ENCODE measurements at places on chromosomes 7 and 10. TPM values are rescaled to one million over a fixed set of nuclear protein-coding genes. Genes with fewer than 3 reads are reported as not detected.

DNA sequence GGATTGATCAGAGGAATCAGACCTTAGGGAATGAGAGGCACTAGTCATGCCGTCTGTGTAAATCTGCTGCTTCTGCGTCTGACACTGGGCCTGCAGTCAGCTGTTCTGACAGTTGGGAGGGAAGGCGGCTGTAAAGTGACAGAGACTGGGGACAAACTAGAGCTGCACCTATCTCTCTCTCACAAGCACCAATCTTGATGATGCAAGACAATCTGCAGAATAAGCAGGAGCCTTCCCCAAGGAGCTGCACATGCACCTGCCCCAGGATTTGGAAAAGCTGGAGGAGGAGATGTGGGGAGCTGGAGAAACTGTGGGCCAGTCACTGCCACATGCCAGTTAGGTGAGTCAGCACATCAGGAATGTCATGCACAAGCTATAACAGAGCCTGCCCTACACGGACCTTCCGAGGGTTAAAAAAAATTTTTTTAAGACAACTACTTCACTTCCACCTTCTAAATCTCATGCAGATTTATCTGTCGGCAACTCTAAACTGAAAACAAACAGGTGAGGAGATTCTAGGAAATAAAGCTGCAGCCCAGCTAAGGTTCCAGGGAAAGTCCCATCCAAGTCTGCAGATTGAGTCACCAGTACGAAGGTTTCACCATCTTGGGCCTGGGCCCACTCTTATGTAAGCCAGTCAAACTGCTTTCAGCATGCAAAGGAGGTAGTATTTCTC lies 39.2 kb downstream of the ENO4 start:
- no peak for DNase-seq

DNA sequence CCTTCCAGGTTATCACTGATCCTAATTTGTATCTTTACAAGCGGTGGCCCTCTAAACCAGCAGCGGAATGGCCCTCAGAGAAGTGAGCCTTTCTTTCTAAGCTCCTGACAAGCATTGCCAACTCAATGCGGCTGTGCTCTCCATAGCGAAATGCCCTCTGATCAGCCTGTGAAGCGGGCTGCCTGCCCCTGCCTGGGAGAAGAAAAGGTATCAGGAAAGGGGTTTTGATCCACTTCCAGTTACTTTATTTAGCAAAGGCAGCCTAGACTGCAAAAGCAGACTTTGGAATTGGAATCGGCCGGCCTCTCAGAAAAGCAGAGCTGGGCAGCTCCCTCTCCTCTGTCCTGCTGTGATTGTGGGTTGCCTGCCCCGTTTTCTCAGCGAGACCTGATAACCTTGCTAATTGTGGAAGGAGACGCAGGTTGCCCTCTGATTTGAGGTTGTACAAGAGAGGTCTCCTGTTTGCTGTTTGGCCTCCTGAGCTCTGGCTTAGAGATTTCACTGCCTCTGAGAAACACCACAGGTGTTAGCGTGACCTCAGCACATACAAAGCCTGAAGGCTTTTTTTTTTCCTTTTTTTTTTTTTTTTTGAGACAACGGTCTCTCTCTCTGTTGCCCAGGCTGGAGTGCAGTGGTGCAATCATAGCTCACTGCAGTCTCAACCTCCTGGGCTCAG lies 53.9 kb upstream of the SH2B2 start:
- no peak for DNase-seq

PLXNA4 gene
- 0.76 TPM for total RNA-seq

DNA sequence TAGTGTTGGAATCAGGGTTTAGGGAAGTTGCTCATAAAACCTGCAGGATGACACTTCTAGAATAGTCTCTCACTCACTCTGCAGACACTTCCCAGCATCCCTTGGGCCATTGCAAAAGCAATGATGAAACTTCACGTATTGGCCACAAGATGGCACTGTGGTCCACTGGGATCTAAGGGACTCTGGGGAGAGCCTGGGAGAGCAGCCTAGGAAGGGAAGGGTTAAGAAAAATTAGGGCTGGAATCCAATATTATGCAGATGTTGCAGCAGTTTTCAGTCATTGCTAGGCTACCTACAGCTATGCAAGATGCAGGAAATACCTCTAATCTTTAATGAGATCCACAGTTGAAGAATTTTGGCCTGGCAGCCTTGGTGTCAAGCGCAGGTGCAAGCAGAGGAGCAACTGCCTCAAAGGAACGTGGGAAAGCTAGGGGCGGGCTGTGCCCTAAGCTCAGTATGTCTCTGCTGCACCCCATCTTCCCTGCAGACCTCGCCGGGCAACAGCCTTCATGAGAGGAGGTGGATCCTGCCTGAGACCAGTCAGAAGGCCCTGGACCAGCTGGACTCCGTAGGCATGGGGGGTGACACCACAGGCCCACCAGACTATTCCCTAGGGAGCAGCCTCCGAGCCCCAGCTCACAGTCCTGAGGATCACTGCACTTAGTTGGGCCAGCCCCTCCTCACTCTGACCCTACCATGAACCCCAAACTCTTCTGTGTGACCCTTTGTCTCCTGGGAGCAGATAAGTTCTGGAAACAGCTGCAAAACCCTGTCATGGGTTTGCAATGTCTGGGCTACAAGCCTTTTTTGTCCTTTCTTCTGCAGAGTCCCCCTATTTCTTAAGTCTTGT lies 127.9 kb upstream of the PRSS58 start:
- no peak for DNase-seq

LRRC17 gene
- total RNA-seq: 3.0 TPM

GRCh38 chr7:129640400-129640799 lies 28.9 kb downstream of the NRF1 start:
- DNase-seq: no peak

GNAT3 gene
- not detected for total RNA-seq

ARMC3 gene
- total RNA-seq: 0.99 TPM

- no peak for DNase-seq
These were observed 1067.6 kb upstream of the CELF2 start for GRCh38 chr10:9950070-9950469.

- no peak for DNase-seq
These were observed 195.4 kb downstream of the SKIDA1 start for GRCh38 chr10:21329995-21330627.

ITIH5 gene
- total RNA-seq: 7.6 TPM

GRCh38 chr10:6049031-6049400 lies 13.2 kb downstream of the IL2RA start:
- DNase-seq: no peak

OR2A12 gene
- total RNA-seq: not detected

DNA sequence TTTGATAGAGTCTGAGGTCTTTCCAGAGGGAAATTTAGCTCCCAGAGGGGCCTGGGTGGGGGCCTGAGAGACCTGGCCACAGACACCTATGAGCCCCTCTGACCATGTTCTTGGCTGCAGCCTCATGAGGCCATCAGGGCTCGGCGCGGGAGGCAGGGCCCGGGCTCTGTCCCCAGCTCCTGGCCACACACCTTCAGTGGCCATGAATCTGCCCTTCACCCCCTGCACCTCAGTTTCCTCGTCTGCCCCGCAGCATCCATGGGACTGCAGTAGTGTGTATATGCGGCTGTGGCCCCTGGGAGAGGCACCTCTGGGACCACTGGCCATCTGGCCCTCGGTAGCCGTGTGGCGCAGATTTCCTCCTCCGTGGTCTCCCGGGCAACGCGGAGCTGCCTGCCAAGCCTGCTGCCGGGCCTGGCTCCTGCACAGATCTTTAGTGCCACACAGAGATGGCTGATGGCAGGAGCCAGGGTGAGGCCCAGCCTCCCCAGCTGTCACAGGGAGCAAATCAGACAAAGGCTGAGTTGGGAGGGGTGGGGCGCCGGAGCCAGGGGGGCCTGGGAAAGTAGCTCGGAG lies 23.6 kb upstream of the ADCYAP1R1 start:
- no peak for DNase-seq

DNA sequence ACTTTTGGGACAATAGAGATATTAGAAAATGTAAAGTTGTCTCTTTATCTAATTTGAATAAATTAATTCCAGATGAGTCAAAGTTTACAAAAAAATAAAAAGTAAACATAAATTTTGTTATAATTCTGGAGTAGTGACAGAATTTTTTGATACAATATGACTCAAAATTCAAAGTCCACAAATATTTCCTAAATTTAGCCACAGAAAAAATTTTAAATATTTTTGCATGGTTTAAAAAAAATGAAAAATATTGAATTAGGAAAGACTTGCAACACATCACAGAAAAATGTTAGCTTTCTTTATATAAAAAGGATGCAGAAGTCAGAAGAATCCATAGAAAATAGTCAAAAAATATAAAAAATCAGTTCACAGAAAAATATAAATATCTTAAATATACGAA lies 117.7 kb downstream of the ARHGAP21 start:
- no peak for DNase-seq

DNA sequence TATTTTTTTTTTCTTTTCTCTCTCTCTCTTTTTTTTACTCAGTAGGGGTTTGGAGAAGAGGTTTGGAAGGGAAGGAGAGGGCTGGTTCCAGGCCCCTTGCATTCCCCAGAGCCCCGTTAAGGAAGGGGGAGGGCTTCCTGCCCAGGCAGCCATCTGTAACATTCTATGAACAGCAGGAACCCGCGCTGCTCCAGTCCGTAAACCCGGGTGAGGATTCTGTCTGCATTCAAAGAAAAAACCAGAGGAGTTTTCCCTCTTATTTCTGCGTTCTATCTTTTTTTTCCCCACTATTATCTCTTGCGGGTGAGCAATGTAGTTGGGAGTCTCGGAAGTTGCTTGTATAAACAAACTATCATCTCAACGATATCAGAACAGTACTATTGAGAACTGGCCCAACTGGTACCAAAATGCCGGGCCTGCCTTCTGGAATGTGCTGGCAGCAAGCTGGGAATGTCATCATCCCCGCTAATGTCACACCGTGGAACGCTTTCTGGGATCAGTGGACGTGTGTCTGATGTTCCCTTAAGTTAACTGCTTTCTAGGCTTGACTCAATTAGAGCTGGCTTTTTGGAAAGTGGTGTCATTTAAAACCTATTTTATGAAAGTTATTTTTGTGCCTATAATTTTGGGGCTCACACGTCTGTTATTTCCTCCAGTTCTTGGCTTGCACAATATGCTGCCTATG lies 153.1 kb upstream of the MEOX2 start:
- peak; percentile 59 for DNase-seq

DNA sequence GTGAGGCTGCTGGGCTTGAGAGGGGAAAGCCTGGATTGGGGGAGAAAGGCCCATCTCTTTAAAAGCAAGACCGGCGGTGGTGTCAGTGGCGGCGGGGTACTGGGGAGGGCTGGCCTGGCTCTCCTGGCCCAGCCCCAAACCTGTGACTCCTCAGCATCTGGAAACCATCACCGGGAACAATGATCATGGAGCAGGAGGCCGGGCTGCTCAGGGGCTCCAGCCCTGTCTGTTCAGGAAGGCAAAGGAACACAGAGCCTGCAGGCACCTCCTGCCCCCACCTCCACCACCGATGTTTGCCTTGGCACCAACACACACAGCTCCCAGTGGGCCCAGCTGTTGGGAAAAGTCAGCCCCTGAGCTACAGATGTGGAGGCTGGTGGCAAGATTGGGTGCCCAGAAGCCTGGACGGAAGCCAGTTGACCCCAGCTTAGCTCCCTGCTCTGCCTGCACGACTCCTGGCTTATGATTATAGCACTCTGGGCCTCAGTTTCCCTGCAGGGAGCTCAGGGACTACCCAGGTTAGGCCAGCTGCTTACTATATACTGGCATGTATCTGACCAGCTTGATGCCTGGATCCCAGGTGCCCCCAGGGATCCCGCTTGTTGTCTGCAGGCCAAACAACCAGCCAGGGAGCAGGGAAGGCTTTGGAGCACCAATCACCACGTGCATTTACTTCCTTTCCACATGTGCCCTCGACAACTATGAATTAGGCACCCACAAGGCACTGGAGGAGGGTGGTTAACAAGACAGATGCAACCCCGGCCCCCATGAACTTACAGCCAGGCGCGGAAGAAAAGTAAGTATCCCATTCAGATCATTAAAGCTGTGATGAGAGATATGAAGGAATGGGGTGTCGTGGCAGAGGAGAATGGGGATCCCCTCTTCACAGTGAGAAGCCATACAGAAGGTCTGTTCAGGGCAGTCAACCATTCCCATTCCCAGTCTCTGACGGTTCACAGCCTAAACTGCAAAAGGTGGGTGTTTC lies 37.3 kb downstream of the ZCCHC24 start:
- no peak for DNase-seq

- no peak for DNase-seq
These were observed 1.1 kb downstream of the WDFY4 start for GRCh38 chr10:48685731-48686130.

CADPS2 gene
- total RNA-seq: 19.7 TPM

DGKB gene
- 2.6 TPM for total RNA-seq

DNA sequence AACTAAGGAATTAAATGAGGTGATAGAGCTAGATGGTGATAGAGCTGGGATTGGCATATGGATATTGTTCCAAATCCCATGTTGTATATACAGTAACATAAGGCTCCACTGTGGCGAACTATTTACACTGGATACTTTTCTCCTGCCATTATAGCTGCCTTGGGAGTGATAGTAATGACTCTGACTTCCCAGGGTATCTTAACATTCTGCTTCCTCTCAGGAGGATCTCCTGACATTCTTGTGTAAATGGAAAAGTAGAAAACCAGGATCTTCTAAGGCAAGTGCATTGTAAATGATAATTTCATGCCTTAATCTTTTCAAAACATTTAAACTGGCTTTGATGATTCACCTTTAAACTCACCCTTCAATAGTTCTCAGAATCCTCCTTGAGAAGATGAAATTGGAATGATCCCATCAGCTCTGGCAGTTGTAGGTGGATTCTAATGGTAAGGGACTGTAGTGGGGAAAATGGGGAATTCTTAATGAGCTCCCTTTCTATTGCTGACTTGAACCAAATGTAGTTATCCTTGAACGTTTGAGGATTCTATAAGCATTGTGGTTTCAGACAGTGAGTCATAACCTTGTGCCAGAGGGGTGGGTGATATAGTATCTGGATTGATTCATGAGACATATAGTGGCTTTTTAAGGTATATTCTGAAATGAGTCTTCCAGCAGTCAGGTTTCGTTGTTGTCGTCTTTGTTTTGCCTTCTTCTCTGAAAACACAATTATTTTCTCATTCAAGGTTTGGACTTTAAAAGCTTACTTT lies 450.0 kb downstream of the SUGCT start:
- DNase-seq: no peak

Data from H1 (cell line).